ENCODE measurements at places on chromosomes 6 and 20. TPM values are rescaled to one million over a fixed set of nuclear protein-coding genes. Genes with fewer than 3 reads are reported as not detected.

DNA sequence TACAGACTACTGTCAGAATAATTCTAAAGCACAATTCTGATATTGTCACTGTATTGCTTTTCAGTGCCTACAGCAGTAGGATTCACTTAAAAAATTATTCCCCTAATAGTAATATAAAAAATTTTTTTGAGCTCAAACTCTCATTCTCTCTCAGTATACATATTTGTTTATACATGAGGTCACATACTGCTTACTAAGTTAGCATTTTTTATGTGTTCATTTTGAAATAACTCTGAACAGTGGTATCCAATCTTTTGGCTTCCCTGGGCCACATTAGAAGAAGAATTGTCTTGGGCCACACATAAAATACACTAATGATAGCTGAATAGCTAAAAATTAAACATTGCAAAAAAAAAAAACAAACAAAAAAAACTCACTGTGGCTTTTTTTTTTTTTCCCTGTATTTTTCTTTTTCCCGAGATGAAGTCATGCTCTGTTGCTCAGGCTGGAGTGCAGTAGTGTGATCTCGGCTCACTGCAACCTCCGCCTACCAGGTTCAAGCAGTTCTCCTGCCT lies 38.6 kb downstream of the ASXL1 start:
- no peak overlapping the region for H3K4me3 ChIP-seq
- H3K36me3 ChIP-seq: peaks cover 53% of the 10 kb centered on the region
- H3K27me3 ChIP-seq: no peaks in the 10 kb centered on the region
- DNase-seq: no peak
- peak overlapping the region; percentile 74 for H3K27ac ChIP-seq

The GTPBP2 gene
- total RNA-seq: 99.0 TPM

- no peaks in the 10 kb centered on the region for H3K27me3 ChIP-seq
- peaks cover 6% of the 10 kb centered on the region for H3K36me3 ChIP-seq
- no peak overlapping the region for H3K27ac ChIP-seq
- peaks cover 19% of the 10 kb centered on the region for H3K4me1 ChIP-seq
- H3K4me3 ChIP-seq: no peak overlapping the region
- no peak for DNase-seq
These were observed 168.4 kb downstream of the CARMIL1 start for GRCh38 chr6:25447570-25447929.

GRCh38 chr20:986733-987355 lies 15.3 kb downstream of the RSPO4 start:
- no peak for DNase-seq
- H3K27me3 ChIP-seq: peaks cover 40% of the 10 kb centered on the region
- H3K4me3 ChIP-seq: no peak overlapping the region
- H3K4me1 ChIP-seq: peaks cover 5% of the 10 kb centered on the region
- no peak overlapping the region for H3K27ac ChIP-seq
- no peaks in the 10 kb centered on the region for H3K36me3 ChIP-seq

- DNase-seq: no peak
- no peaks in the 10 kb centered on the region for H3K36me3 ChIP-seq
- no peaks in the 10 kb centered on the region for H3K4me1 ChIP-seq
- H3K27ac ChIP-seq: no peak overlapping the region
- peaks cover 7% of the 10 kb centered on the region for H3K27me3 ChIP-seq
These were observed 105.5 kb upstream of the FERMT1 start for GRCh38 chr20:6228302-6228843.

GRCh38 chr20:36461600-36462439 lies 79.5 kb upstream of the MYL9 start:
- peak overlapping the region; percentile 82 for H3K27ac ChIP-seq
- H3K4me1 ChIP-seq: peaks cover 58% of the 10 kb centered on the region

The GSTA4 gene
- total RNA-seq: 21.4 TPM

- H3K36me3 ChIP-seq: no peaks in the 10 kb centered on the region
- H3K27ac ChIP-seq: no peak overlapping the region
- H3K4me1 ChIP-seq: no peaks in the 10 kb centered on the region
- H3K4me3 ChIP-seq: no peak overlapping the region
- no peak for DNase-seq
- H3K27me3 ChIP-seq: no peaks in the 10 kb centered on the region
These were observed 29.9 kb downstream of the GABRR2 start for GRCh38 chr6:89284963-89285735.

The RUNX2 gene
- 39.3 TPM for total RNA-seq

The PAQR8 gene
- total RNA-seq: 14.6 TPM

GRCh38 chr20:13029687-13030375 lies 21.1 kb downstream of the SPTLC3 start:
- DNase-seq: no peak
- no peak overlapping the region for H3K4me3 ChIP-seq
- no peaks in the 10 kb centered on the region for H3K4me1 ChIP-seq

The C20orf202 gene
- total RNA-seq: 0.19 TPM

DNA sequence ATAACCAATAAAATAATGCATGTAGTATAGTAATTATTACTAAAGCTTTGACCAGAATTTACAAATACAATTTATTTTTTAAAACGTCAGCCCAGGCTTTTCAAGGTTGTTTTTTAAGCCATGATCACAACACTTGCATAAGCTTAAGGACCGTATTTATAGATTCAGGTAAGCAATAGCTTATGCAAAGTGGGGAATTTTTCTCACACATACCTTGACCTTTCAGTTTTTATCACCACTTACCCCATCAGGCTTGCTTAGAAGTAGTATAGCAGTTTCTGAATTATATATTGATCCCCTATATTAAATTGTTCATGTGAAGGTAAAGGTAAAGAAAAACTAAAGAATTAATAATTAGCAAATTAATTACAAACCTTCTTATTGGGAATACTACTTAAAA lies 232.3 kb upstream of the FKBP1C start:
- no peak overlapping the region for H3K27ac ChIP-seq
- no peaks in the 10 kb centered on the region for H3K36me3 ChIP-seq
- no peaks in the 10 kb centered on the region for H3K4me1 ChIP-seq
- H3K4me3 ChIP-seq: no peak overlapping the region
- DNase-seq: no peak

- H3K36me3 ChIP-seq: no peaks in the 10 kb centered on the region
- peaks cover 5% of the 10 kb centered on the region for H3K27me3 ChIP-seq
- no peak for DNase-seq
- peaks cover 3% of the 10 kb centered on the region for H3K4me1 ChIP-seq
These were observed 16.8 kb downstream of the SOX4 start for GRCh38 chr6:21610341-21610740.

DNA sequence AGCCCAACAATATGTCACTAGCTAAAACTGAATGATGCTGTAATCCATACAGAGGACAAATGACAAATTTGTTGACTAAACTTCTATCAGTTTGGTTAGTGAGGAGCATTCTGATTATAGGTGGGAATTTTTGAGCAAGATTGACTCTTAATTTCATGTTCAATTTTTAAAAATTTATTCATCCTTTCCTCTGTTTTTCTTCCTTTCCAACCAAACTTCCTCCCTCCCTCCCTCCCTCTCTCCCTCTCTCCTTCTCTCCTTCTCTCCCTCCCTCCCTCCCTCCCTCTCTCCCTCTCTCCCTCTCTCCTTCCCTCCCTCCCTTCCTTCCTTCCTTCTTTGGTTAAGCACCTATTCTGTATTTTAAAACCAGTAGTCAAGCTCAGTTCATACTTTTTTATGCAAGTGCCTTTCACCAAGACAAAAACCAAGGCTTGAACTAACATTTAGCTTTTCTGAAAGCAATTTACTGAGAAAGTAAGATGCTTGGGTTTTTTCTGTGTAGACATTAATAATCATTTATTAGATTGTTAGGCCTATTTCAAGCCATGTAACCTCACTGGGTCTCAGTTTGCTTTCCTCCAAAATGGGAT lies 112.3 kb downstream of the TSHZ2 start:
- no peaks in the 10 kb centered on the region for H3K36me3 ChIP-seq
- peak overlapping the region; percentile 85 for H3K27ac ChIP-seq
- no peak overlapping the region for H3K4me3 ChIP-seq

The ARID1B gene
- total RNA-seq: 71.6 TPM

The DPPA5 gene
- total RNA-seq: not detected

GRCh38 chr6:164692772-164693510 lies 616.5 kb downstream of the C6orf118 start:
- no peaks in the 10 kb centered on the region for H3K27me3 ChIP-seq
- DNase-seq: no peak
- H3K27ac ChIP-seq: no peak overlapping the region

Data from activated T-cell treated with anti-CD3 and anti-CD28 coated beads, Interleukin-2, amount 50 U/mL, for 72 hours (primary cell).